CD4-positive, CD25-positive, alpha-beta regulatory T cell (primary cell): ENCODE measurements at places on chromosomes 5 and 9. TPM values are rescaled to one million over a fixed set of nuclear protein-coding genes. Genes with fewer than 3 reads are reported as not detected.

The RORB gene
- total RNA-seq = not detected

The MRPL41 gene
- total RNA-seq = 64.3 TPM

GRCh38 chr5:64939772-64940510 is 171.2 kb downstream of the CWC27 start:
- no peak for DNase-seq

DNA sequence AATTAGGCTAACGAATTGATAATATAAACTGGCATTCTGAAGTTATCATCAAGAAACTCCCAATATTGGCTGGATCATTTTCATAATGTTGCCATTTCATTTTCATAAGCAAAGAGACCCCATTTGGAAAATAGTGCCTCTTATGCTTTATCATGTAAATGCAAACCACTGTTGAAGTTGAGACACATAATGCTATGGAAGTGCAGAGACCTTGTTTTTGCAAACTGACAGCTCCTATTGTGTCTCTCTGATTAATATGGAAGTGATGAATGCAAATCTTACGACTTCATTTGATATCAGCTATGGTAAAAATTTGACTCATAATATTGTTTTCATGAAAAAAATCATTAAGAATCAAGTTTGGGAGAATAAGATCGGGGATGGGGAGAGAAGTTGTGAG is 25.3 kb upstream of the ZNF608 start:
- DNase-seq = no peak

- no peak for DNase-seq
Measured at GRCh38 chr9:6197330-6197729, 18.3 kb upstream of the IL33 start.

DNA sequence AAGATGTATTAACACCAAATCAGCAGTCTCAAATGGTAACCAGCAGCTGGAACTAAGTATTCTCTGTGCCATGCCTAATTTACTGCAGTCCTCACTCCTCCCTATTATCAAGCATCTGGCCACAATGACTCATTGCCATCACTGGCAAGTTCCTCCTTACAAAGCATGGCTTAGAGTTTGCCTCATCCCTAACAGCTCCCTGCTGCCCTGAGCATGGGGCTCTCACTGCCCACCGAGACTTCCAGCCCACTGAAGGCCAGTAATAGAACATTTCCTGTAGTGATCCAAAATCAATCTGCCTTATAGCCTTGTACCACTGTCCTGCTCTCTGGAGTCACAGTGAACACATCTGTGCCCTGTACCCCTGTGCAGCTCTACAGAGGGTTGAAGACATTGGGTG is 211.9 kb upstream of the TRIM32 start:
- DNase-seq = no peak
